ENCODE measurements at places on chromosomes 7 and 10. TPM values are rescaled to one million over a fixed set of nuclear protein-coding genes. Genes with fewer than 3 reads are reported as not detected.

Gene KIN
- total RNA-seq: 3.7 TPM

Gene CACNB2
- 0.20 TPM for total RNA-seq

Gene FKBP6
- not detected for total RNA-seq

Gene NME8
- not detected for total RNA-seq

Gene SPDYE8
- not detected for total RNA-seq

Gene GARIN1A
- 1.3 TPM for total RNA-seq

Gene TRIM50
- total RNA-seq: not detected

Gene SP8
- not detected for total RNA-seq

Gene OR13A1
- not detected for total RNA-seq

Gene ACTL6B
- total RNA-seq: not detected

Gene LIPM
- 0.13 TPM for total RNA-seq

Gene TET1
- total RNA-seq: 5.2 TPM

Gene ANXA8
- total RNA-seq: not detected

Gene AUTS2
- 4.9 TPM for total RNA-seq

Gene PIP
- not detected for total RNA-seq

Gene STOX1
- 0.13 TPM for total RNA-seq

Gene EIF4EBP2
- total RNA-seq: 29.9 TPM

Gene CXCL12
- total RNA-seq: 101 TPM

Gene ASIC3
- 0.26 TPM for total RNA-seq

Gene CRYGN
- total RNA-seq: not detected

Gene FAM131B
- 3.2 TPM for total RNA-seq

Gene UPK3B
- 0.46 TPM for total RNA-seq

Gene COL1A2
- total RNA-seq: 7,425 TPM

Gene PON3
- 0.13 TPM for total RNA-seq

Gene ITIH2
- total RNA-seq: not detected

Gene PARD3
- 51.8 TPM for total RNA-seq

Gene UCN3
- not detected for total RNA-seq

Gene COA1
- total RNA-seq: 29.5 TPM

Gene FUOM
- total RNA-seq: 6.3 TPM

Gene HOXA5
- 1.2 TPM for total RNA-seq

Gene MYOZ1
- 0.20 TPM for total RNA-seq

Gene GRK5
- 60.3 TPM for total RNA-seq

Gene SHH
- total RNA-seq: not detected

Gene PALD1
- 0.40 TPM for total RNA-seq

Gene FAM25G
- total RNA-seq: not detected

Gene MKI67
- total RNA-seq: 7.4 TPM

Gene GRID1
- total RNA-seq: 0.46 TPM

Gene SFXN3
- total RNA-seq: 97.7 TPM

Gene AKR1D1
- 0.07 TPM for total RNA-seq

Gene SEMA3E
- total RNA-seq: 0.13 TPM

Gene NEURL1
- total RNA-seq: under 0.01 TPM

Gene CCM2
- total RNA-seq: 63.4 TPM

Gene PON1
- not detected for total RNA-seq

Gene SPACDR
- total RNA-seq: 0.96 TPM

Gene CDC14C
- total RNA-seq: not detected

Gene EPO
- total RNA-seq: not detected

Gene ADAMTS14
- total RNA-seq: 2.5 TPM

Gene INTS1
- total RNA-seq: 58.3 TPM

Gene POLR1F
- 14.1 TPM for total RNA-seq

Gene TMEM273
- 0.13 TPM for total RNA-seq

Gene C10orf67
- not detected for total RNA-seq

Gene DNTT
- total RNA-seq: not detected
